AG04450 (cell line): ENCODE measurements at places on chromosomes 13 and 19.

- DNase-seq = no peak
Observed at GRCh38 chr19:30674656-30675055, 302.5 kb downstream of the ZNF536 start.

DNA sequence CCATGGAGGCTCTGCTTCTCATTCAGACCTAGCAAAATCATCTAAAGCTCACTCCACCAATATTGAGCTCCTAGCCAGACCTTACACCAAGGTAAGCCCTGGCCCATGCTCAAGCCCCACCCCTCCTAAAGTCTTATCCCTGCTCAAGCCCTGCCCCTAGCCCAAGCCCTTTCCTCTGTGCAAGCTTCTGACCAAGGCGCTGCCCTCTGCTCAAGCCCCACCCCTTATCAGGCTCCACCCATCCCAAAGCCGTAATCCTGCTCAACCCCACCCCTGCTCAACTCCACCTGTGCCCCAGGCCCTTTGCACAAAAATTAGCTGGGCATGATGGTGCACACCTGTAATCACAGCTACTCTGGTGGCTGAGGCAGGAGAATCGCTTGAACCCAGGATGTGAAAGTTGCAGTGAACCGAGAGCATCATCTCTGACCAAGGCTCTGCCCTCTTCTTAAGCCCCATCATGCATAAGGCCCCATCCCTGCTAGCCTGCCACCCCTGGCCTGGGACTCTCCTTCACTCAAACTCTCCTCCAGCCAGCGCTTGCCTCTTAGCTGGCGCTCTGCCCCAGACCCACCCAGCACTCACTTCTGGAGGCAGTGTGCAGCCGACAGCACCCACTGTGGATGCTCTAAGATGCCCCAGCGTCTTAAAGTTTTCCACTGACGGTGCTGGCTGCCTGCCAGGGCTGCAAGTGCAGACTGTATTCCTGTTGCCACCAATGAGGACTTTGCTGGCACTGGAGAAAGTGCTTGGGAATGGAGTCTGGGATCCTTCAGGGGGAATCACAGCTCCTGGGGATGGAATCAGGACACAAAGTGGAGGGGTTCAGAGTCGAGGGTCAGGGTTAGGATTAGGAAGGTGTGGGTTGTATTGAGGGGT lies 16.5 kb downstream of the KLK4 start:
- DNase-seq = no peak

GRCh38 chr19:44149776-44150175 lies 8.4 kb downstream of the ZNF234 start:
- no peak for DNase-seq

DNA sequence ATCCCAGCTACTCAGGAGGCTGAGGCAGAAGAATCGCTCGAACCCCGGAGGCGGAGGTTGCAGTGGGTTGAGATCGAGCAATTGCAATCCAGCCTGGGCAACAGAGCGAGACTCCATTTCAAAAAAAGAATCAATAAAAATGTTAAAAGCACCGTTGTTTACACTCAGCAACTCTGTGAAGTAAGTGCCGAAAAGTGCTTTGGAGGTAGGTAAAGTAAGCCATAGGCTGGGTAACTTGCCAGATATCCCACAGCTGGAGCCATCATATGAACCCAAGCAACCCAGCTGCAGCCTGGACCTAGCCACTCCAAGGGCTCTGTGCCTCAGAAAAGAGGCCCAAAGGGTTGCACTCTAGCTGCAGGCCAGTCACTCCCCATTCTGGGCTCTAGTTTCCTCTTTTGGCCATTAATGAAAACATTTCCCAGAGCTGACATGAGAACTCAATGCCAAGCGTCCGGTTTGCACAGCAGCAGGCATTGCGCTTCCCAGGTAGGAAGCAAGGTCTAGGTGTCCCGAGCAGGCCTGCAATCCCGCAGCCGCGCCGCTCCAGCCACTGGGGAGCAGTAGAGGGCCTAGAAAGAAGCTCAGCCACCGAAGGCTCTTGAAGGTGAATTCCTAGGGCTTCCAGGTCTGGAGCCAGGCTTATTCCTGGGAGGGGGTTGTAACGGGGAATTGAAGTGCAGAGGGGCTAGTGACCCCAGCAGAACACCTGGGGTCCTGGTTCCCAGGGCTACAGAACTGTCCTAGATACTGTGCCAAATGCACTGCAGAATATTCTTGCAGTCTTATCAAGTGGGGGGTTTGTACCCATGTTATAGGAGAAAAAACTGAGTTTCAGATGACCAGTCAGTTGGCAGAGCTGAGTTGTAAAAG lies 4.1 kb upstream of the CD79A start:
- DNase-seq = no peak

DNA sequence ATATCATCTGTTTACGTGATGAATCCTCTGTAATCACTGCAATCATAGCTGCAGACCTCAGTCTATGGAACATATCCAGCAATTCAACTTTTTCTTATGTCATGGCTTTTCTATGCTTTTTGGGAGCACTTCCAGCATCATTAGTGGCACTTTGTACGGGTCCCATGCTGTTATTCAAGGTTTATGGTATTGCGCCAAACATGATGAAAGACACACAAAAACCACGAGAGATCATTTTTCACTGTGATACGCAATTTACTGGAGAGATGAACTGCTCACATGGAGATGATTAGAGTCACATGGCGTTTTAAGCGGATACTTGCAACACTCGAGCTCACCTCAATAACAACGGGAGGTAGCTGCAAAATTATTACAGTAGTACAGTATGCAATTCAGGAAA lies 2101.7 kb upstream of the PCDH20 start:
- DNase-seq = peak; percentile 34

- DNase-seq = peak; percentile 94
Observed at GRCh38 chr19:1113030-1113985, 9.5 kb downstream of the GPX4 start.

- no peak for DNase-seq
Observed at GRCh38 chr13:101838323-101838722, 385.8 kb downstream of the ITGBL1 start.

- peak; percentile 7 for DNase-seq
Observed at GRCh38 chr13:26707122-26708006, 53.2 kb downstream of the GPR12 start.

- DNase-seq = no peak
Observed at GRCh38 chr13:51931606-51932005, 69.8 kb downstream of the CCDC70 start.

- DNase-seq = no peak
Observed at GRCh38 chr19:16579381-16579780, 7.2 kb upstream of the SLC35E1 start.

GRCh38 chr13:93270769-93271742 lies 44.4 kb downstream of the GPC6 start:
- DNase-seq = no peak

DNA sequence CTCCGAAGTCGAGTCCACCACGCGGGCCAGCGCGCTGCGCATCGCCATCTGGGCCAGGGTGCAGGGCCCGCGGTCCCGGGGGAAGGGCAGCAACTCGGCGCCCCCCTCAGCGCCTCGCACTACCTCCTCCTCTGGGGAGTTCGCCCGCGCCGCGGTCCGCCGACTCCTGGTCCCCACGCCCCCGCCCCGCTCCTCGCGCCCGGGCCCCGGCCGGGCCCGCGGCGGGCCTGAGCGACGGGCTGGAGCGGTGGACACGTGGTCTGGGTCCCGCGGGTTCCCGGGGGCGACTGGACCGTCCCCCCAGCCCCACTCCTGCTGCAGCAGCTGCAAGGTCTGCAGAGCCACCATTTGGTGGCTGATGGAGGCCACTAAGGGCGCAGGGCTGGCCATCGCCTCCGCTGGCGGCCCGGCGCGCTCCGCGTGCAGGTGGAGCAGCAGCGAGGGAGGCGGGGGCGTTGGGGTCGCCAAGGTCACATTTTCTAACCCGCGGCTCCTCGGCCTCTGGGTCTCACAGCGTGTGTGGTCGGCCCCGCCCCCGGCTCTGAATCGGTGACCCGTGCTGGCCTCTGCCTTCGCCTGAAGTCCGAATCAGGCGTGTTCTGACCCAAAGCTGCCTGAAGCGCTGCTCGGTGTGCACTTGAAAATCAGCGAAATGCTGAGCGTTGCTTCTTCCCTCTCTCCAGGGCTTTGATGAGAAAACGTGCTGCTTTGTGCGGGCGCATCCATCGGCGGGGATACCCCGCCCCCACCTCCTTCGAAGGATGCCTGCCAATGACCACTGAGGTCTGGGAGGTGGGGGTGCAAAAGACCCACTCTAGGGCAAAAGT lies at the start of gene DLEU7:
TSS of gene DLEU7 (minus strand) at position 436 of the 827 bp plus-strand sequence. CDS start at position 390, 46 bp downstream.
- no peak for DNase-seq

DNA sequence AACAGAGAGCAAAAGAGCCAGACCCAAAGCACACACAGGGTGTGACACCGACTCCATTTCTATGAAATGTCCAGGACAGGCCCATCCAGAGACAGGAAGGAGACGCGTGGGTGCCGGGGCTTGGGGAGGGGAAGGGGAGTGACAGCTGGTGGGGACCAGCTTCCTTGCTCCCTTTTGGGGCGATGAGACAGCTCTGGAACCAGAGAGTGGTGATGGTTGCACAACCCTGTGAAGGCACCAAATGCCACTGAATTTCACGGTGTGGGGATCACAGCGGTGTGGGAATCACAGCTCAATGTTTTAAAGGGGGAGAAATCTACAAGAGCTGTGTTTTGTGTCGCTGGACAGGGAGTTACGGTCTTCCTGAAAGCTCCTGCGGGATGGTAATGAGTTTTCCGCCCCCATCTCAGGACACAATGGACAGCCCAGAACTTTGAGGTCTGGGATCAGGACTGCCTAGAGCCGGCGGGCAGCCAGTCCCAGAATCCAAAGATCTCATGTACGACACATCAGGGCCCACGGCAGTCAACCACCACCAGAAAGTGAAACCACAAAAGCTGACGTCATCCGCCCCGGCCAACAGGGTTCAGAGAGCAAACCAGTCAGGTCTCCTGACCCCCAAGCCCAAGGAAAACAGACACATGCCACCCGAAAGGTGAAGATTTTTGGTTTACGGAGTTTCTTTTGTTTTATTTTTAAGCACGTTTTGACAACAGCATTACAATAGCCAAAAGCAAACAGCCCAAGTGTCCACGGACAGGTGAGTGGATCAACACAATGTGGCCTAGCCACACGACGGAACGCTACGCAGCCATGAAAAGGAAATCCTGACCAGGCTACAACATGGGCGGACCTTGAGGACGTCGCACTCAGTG lies 7.3 kb downstream of the SGTA start:
- no peak for DNase-seq

DNA sequence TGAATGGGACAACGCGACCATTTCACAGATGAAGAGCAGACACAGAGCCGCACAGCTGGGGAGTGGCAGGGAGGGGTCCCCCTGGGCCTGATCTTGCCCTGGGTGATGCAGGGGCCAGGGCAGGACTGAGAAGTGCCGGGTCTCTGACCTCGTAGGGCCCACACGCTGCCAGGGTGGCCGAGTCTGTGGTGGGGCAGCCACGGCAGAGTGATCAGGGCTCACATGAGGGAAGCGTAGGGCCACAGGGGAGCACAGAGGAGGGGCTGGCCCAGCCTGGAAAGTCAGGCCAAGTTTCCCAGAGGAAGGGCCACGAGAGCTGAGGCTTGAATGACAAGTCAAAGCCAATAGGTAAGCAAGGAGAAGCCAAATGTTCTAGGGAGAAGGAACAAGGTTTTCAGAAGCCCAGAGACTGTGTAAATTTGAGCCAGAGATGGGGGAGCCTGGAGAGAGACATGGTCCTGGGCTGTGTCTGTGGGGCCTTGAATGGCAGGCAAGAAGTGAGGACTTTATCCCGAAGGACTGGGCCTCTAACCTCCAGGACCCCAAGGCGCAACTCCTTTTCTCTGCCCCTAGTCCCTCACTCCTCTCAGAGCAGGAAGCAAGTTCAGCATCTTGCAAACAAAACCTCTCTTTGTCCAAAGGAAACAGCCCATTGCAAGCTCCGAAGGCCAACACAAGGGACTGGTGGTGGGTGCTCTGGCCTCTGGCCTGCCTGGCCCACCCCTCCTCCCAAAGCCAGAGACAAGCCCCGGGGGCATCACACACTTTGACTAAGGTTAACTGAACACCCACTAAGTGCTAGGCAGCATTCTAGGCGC lies 31.7 kb upstream of the FXYD3 start:
- DNase-seq = no peak

DNA sequence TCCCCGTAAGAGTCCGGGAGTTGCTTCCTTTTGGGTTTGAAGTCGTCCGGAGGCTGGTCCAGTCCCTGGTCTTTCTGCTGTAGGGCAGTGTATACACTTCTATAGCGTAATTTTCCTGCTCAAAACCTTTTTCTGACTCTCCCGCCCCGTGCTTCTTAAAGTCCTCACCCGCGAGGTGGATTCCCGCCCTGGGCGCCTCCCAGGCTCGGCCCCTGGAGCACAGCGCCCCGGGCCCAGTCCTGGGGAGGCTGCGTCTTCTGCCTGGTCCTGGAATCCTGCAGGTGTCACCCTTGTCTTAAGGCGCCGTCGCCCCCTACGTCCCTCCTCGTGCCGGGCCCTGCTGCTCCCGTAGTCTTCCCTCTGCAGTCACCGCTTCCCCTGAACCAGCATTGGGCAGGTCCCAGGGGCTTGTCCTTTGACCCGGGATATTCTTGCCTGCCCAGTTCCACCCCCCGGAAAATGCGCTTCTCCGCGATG lies 34.4 kb upstream of the ZNF808 start:
- no peak for DNase-seq

DNA sequence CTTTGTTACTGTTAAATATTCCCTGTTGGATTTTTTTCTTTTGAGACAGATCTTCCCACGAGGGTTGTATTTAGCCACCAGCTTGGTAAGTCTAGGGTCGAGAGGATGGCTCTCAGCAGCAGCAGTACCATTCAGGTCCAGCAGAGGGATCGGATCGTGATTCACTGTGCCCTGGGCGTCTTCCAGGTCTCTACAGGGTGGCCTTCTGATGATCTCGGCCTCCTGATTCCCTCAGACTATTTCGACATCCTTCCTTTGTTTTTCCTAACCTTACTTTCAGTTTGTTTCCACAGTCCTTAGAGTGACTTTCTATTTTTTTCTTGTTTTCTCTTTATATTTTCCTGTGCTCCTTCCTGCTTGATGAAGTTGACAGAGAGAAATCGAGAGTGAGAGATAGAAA lies 1436.9 kb downstream of the UQCRFS1 start:
- DNase-seq = no peak

DNA sequence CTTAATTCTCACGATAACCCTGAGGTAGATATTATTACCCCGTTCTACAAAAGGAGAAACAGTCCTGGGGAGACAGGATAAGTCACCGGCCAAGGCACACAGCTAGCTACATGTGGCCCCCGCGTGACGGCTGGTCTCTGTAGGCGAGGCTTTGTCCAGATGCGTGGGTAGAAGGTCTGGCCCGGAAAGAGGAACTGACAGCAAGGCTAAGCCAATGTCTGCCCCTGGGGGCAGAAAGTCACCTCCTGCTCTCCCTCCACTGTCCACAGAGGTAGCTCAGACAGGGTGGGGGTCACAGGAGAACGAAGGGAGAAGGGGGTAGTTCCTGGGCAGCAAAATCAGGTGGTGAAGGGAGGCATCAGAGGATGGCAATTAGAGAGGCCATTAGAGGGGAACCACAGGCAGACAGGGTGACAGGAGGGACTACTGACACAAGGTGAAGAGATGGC lies 1.8 kb downstream of the APOC4 start:
- DNase-seq = no peak

DNA sequence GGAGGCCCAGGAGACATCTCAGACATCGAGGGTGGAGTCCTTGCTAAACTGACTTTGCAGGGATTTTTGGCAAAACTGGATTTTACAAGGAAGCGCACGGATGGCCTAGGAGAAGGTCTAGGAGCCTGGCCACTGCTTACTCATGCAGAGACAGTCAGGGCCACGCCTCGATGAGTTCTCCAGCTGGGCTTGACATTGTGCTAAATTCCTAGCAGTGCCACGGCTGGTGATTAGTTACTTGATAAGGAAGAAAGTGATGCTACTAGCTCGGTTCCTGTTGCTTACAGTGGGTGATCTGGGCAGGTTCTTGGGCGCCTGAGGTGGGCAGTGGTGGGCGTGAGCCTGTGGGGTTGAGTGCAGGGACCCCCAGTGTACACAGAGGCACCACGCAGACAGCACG lies 143.4 kb downstream of the SOX1 start:
- no peak for DNase-seq

- no peak for DNase-seq
Observed at GRCh38 chr13:80444240-80445015, 103.5 kb upstream of the SPRY2 start.
